Heart right ventricle (tissue), 16 donors: ENCODE measurements at places on chromosomes 11 and 22. TPM values are rescaled to one million over a fixed set of nuclear protein-coding genes. Genes with fewer than 3 reads are reported as not detected.
A peak's percentile ranks its signal among the peaks of the same experiment; 100 is the strongest.

- H3K27ac ChIP-seq: peak overlapping the region; percentile 54
- no peaks in the 10 kb centered on the region for H3K36me3 ChIP-seq
- H3K4me1 ChIP-seq: no peaks in the 10 kb centered on the region
- peak; percentile 90 for DNase-seq
- H3K27me3 ChIP-seq: no peaks in the 10 kb centered on the region
Measured at GRCh38 chr22:27512283-27512761, 289.2 kb downstream of the MN1 start.

DNA sequence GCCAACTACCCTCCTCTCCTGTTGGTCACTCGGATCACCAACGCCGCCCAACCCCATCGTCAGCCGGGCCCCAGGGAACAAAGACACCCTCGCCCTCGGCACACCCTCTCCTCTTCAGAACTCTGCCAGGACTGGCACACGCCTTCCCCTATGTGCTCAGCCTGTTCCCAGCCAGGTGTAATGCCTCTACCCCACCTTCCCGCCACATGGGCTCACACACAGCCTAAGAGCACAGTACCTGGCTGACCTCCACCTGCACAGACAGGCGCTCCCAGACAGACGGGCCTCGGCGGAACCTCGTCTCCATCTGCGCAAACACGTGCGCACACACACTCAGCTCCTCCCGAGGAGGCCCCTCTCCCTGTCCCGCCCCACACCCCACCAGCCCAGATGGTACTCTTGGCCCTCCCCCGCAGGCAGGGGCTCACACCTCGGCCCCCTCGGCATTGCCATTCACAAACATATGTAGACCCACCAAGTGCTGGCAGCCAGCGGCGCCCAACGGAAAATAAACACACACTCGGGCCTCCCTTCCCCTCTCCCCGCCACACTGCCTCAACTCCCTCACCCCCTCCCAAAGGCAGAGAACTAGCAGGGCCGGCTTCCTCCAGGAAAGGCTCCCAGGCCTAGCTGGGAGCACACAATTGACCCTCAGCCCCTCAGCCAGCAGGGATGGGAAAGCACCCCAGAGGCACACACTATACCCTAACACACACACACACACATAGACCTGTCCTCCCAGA, 8.5 kb downstream of the ELFN2 start:
- H3K27ac ChIP-seq: no peak overlapping the region

GRCh38 chr22:39839204-39839603, 54.4 kb downstream of the ENTHD1 start:
- no peaks in the 10 kb centered on the region for H3K4me1 ChIP-seq
- H3K27me3 ChIP-seq: no peaks in the 10 kb centered on the region
- no peak overlapping the region for H3K4me3 ChIP-seq
- DNase-seq: no peak

DNA sequence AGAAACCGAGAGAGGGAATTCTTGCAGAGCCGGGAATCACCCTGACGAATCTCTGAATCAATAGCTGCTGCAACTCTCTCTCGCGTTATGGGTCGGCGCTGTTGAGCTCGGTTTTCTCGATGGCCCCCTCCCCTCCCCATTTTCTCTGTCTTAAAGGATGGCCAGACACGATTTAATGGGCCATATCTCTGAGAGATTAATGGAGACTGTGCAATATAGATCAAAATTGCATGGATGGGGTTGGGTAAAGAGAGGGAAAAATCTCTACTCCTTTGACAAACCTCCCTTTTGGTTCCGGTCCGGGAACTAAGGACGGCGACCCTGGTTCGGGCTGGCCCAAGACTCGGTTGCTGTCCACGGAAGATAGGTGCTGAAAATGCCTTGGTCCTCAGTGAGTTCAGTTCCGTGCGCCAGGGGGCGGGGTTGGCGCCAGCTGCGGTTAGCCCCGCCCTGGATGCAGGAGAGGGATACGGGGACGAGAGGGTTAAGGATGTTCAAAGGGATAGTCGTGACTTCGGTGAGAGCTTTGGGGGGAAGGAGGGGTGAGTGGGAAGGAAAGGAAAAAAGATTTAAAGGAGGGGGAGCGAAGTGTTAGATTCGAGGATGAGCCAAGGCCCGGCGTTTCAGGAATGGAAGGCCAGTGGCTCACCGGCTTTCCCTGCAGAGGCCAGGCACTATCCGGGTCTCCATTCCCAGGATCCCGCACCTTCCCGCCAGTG, 103.6 kb upstream of the HSD17B12 start:
- H3K4me1 ChIP-seq: peaks cover 10% of the 10 kb centered on the region
- no peak overlapping the region for H3K27ac ChIP-seq
- H3K36me3 ChIP-seq: no peaks in the 10 kb centered on the region
- no peak overlapping the region for H3K4me3 ChIP-seq
- DNase-seq: peak; percentile 34

- peaks cover 10% of the 10 kb centered on the region for H3K4me1 ChIP-seq
- no peak for DNase-seq
- H3K4me3 ChIP-seq: no peak overlapping the region
- H3K27ac ChIP-seq: peak overlapping the region; percentile 10
- H3K27me3 ChIP-seq: no peaks in the 10 kb centered on the region
- no peaks in the 10 kb centered on the region for H3K36me3 ChIP-seq
Measured at GRCh38 chr11:76266286-76267100, 60.2 kb upstream of the WNT11 start.

Gene OR52H1
- total RNA-seq: not detected

Gene TFIP11
- total RNA-seq: 24.3 TPM

GRCh38 chr22:36755316-36755715, 20.6 kb downstream of the IFT27 start:
- H3K36me3 ChIP-seq: no peaks in the 10 kb centered on the region
- no peak overlapping the region for H3K27ac ChIP-seq
- H3K27me3 ChIP-seq: peaks cover 22% of the 10 kb centered on the region
- H3K4me1 ChIP-seq: no peaks in the 10 kb centered on the region
- no peak overlapping the region for H3K4me3 ChIP-seq
- no peak for DNase-seq

DNA sequence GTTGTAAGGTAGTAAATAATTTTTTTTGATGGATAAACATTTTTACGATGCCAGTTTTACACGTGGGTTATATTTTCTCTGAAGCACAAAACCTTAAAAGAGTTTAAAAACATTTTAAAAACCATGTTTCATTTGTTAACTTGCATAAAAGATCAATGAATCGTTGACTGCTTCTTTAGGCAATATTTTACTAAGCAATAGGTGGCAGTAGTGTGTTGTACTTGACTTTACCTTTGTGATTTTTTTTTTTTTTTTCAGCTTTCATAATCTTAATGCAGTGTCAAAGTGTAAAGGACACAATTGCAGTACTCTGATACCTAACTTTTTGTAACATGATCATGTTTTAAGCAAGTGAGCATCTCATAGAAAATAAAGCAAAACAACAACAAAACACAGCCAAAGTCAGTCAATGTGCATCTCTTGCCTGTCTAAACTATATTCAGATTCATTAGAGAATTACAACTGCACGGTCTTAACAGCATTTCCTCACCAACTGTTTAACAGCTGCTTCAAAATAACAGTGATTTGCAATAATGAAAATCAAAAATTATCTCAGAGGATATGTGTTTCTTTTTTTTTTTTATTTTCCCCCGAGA, 27.7 kb downstream of the DNAJC24 start:
- no peaks in the 10 kb centered on the region for H3K4me1 ChIP-seq
- H3K36me3 ChIP-seq: peaks cover 15% of the 10 kb centered on the region
- no peak overlapping the region for H3K27ac ChIP-seq
- DNase-seq: no peak
- H3K27me3 ChIP-seq: no peaks in the 10 kb centered on the region

DNA sequence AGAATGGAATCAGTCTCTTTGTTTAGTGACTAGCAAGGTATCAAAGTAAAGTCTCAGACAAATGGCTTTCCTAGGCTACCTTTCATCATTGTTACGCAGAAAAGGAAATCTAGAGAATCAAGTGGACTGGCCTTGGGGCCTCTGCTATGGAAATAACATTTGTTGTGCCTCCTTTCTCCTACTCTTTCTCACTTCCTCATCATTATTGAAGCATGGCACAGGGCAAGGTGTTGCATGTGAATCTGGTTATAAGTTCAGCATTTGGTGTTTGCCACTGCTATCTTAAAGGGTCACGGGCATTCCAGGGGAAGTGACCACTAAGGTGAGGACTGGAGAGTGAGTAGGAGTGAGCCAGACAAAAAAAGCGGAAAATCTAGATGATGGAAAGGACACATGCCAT, 54.9 kb downstream of the GLYATL1 start:
- DNase-seq: no peak
- H3K27ac ChIP-seq: no peak overlapping the region
- H3K4me1 ChIP-seq: no peaks in the 10 kb centered on the region
- H3K36me3 ChIP-seq: no peaks in the 10 kb centered on the region
- H3K27me3 ChIP-seq: peaks cover 3% of the 10 kb centered on the region

GRCh38 chr22:26570115-26570514, 19.8 kb downstream of the TPST2 start:
- DNase-seq: no peak
- H3K27ac ChIP-seq: peak overlapping the region; percentile 11
- H3K27me3 ChIP-seq: no peaks in the 10 kb centered on the region
- H3K36me3 ChIP-seq: no peaks in the 10 kb centered on the region
- peaks cover 36% of the 10 kb centered on the region for H3K4me1 ChIP-seq
- H3K4me3 ChIP-seq: no peak overlapping the region

- H3K36me3 ChIP-seq: no peaks in the 10 kb centered on the region
- H3K27ac ChIP-seq: no peak overlapping the region
- H3K4me1 ChIP-seq: peaks cover 31% of the 10 kb centered on the region
- no peaks in the 10 kb centered on the region for H3K27me3 ChIP-seq
- H3K4me3 ChIP-seq: no peak overlapping the region
Measured at GRCh38 chr22:29617922-29618629, 14.6 kb downstream of the NF2 start.

Gene FLRT1
- 0.49 TPM for total RNA-seq

Gene USP35
- total RNA-seq: 5.6 TPM

DNA sequence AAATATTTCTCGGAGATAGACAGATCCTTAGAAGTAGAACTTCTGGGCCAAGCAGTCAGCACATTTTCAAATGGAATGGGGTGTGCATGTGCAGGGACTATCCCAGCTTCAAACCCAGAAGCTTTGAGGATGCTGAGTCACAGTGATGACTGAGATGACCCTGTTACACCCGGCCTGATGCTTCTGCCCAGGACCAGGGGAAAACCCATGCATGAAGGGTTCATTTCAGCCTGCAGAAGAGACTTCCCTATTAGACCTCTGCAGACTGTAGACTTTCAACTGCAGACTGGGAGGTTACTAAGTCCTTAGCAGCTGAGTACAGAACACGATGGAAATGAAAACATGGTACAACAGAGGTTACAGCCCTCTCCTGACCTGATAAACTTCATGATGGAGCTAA, 3.6 kb upstream of the OR2AT4 start:
- H3K27ac ChIP-seq: no peak overlapping the region
- peaks cover 34% of the 10 kb centered on the region for H3K27me3 ChIP-seq
- no peak overlapping the region for H3K4me3 ChIP-seq
- H3K36me3 ChIP-seq: no peaks in the 10 kb centered on the region

- no peaks in the 10 kb centered on the region for H3K27me3 ChIP-seq
- no peak for DNase-seq
- no peaks in the 10 kb centered on the region for H3K36me3 ChIP-seq
- no peak overlapping the region for H3K4me3 ChIP-seq
Measured at GRCh38 chr11:8361206-8361605, 97.5 kb upstream of the LMO1 start.

Gene CECR2
- 5.8 TPM for total RNA-seq

DNA sequence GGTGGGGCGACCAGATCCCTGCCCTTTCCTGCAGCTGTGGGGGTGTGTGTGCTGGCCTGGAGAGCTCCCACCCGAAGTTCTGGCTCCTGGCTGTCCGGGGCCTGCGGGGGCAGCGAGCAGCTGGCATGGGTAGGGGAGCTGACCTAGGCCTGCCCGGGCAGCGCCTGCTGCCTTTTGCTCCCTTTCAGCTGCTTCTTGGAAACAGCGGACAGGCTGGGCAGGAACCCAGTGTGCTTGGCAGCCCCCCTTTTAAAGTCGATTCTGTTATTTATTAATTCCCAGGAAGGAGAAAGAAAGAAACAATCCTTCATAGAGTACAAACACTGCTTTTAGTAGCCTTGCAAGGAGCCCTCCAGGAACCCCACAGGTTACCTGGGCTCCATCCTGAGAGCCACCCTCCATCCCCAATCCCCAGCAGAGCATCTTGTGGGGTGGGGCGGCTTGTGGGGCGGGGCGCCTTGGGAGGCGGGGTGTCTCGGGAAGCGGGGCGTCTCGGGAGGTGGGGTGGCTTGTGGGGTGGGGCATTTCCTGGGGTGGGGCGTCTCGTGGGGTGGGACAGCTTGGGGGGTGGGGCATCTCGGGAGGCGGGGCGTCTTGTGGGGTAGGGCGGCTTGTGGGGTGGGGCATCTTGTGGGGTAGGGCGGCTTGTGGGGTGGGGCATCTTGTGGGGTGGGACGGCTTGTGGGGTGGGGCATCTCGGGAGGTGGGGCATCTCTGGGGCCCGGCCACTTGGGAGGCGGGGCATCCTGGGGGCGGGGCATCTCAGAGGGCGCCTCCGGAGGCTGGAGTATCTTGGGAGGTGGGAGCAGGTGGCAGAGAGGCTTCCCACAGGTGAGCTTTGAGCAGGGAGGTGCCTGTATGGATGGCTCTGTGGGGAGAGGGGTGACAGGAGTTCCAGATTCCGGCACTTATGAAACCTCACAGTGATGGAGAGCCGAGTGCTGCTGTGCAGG, 7.0 kb downstream of the CD81 start:
- H3K4me1 ChIP-seq: peaks cover 92% of the 10 kb centered on the region
- no peak for DNase-seq
- H3K36me3 ChIP-seq: no peaks in the 10 kb centered on the region
- H3K4me3 ChIP-seq: no peak overlapping the region

Gene MPPED2
- 13.8 TPM for total RNA-seq

GRCh38 chr22:20979243-20979809, 2.8 kb upstream of the LZTR1 start:
- DNase-seq: peak; percentile 60
- no peaks in the 10 kb centered on the region for H3K27me3 ChIP-seq
- H3K4me3 ChIP-seq: no peak overlapping the region
- H3K4me1 ChIP-seq: peaks cover 20% of the 10 kb centered on the region

GRCh38 chr22:35102663-35103062, 36.7 kb downstream of the ISX start:
- H3K27me3 ChIP-seq: peaks cover 23% of the 10 kb centered on the region
- no peaks in the 10 kb centered on the region for H3K36me3 ChIP-seq
- H3K27ac ChIP-seq: no peak overlapping the region
- no peak overlapping the region for H3K4me3 ChIP-seq

Gene HNRNPUL2
- 32.5 TPM for total RNA-seq

- no peak overlapping the region for H3K4me3 ChIP-seq
- no peaks in the 10 kb centered on the region for H3K36me3 ChIP-seq
- no peak for DNase-seq
- no peak overlapping the region for H3K27ac ChIP-seq
- H3K27me3 ChIP-seq: no peaks in the 10 kb centered on the region
Measured at GRCh38 chr11:30919389-30920152, 333.4 kb upstream of the MPPED2 start.
